ENCODE measurements at places on chromosomes 3 and 15.

DNA sequence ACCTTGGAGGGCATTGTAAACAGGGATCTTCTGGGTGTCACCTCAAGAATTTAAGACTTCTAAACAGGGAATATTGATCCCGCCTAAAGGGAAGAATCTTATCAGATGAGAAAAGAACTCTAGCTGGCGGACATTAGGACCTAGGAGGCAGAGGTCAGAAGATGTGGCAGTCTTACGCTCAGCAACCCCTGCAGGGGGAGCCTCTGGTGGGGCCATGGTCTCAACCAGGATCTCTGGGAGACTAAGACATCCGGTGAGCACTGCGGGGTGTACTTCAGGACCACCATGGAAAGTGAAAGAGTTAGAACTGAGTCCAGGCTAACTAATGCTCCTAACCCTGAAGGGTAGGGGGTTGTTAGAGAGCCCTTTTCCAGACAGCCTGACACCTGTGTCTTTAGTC is 295.2 kb downstream of the VGLL3 start:
- no peak for DNase-seq

DNA sequence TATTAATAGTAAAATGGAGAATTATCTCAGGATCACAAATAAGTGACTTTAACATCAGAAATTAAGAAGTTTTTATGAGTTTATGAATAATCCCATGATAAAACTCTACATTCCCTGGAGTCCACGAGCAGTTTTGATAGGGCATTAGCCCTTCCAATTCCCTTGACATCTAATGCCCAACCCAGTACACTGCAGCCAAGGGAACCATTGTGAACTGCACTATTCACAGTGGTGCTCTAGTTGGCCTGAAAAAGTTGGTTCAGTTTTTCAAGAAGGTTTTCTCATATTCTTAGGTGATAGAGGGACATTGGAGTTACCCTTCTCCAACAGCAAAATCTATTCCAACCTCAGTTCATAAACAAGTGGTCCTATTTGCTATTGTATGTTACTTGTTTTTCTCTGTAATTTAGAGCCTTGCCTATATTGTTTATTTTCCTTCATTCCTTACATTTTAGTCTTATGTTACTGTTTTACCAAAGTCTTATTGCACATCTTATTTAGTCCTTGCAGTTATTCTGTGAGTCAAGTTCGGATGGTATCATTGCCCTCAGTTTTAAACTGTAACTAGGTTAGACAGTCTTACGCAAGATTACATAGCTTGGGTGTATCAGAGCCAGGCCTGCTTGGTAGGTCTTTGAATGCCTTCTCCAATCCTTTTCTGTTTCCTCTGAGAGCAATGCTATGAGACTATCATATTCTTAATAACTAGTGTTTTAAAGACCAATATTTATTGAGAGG is 57.9 kb upstream of the SAMMSON start:
- no peak for DNase-seq

- DNase-seq: no peak
These were observed 44.0 kb downstream of the LPP start for GRCh38 chr3:188198001-188198400.

DNA sequence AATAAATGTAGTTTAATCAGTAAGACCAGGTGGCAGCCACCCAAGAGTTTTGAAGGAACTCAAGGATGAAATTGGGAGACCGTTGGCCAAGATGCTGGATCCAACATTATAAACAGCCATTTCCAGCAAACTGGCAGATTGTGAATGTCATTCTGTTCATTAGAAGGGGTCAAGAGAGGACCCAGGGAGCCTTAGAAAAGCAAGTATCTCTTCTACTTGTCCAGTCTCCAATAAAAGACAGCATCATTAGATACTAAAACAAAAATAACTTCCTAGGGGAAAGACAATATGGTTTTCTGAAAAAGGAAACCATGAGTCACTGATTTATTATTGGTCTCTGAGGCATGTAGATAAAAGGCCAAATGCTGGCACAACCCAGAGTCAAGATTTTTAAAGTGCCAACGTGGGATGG is 67.9 kb downstream of the GADL1 start:
- no peak for DNase-seq

Measured in naive B cell (primary cell).